ENCODE measurements at places on chromosomes 4 and X.

- DNase-seq: no peak
These were observed 82.3 kb upstream of the OGT start for GRCh38 chrX:71450433-71451106.

- no peak for DNase-seq
These were observed 19.1 kb upstream of the DDX3X start for GRCh38 chrX:41314881-41315280.

- no peak for DNase-seq
These were observed 9.5 kb upstream of the SMS start for GRCh38 chrX:21930986-21931385.

- no peak for DNase-seq
These were observed 42.9 kb downstream of the ABCG2 start for GRCh38 chr4:88115587-88115986.

DNA sequence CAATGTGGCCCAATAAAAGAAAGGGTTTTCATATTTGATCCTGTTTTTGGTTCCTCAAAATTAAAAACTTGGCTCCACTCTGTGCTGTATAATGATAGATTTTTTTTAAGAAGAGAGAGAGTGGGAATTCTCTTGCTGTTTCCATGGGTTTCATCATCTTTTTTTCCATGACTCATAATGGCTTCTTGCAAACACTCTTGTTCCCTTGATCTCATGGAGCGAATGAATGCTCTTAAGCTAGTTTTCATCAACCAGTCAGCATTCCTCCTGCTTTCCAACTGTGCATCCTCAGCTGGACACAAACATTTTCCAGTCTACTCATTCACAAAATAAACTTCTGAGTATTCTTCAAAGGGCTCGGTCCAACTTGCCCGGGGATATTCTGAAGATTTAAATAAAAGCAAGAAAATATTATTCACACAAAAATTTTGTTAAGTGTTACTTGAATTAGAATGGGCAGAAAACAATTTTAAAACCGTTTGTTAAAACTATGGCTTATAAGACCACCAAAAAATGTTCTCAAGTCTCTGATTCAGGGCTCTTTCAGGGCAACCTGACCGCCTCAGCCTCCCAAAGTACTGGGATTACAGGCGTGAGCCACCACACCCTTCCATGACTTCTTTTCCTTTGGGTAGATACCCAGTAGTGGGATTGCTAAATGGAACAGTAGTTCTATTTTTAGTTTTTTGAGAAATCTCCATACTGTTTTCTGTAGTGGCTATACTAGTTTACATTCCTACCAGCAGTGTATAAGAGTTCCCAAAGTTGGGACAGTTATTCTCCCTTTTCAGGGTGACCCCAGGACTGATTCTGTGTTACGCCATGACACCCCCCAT is 64.7 kb downstream of the TMEM156 start:
- no peak for DNase-seq

DNA sequence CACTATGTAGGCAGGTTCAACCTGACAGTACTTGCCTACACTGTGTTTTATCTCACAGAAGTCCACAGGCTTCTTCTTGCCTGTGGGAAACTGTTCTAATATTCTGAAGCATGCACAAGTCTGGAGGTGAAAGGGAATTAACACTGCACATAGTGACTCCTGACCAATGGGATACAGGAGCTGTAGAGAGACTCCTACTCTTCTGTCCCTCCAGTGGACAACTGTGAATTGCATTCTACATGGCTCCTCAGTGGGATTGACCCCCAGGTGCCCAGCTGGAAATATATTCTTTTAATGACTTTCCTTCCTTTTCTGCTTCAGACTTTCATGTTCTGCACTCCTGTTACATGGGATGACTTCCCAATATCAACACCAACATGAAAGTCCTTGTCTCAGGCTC is 8.2 kb upstream of the YIPF6 start:
- DNase-seq: peak; percentile 19

- no peak for DNase-seq
These were observed 9.3 kb downstream of the AADAT start for GRCh38 chr4:170080496-170080895.

- no peak for DNase-seq
These were observed 16.6 kb upstream of the UBA1 start for GRCh38 chrX:47177079-47177478.

DNA sequence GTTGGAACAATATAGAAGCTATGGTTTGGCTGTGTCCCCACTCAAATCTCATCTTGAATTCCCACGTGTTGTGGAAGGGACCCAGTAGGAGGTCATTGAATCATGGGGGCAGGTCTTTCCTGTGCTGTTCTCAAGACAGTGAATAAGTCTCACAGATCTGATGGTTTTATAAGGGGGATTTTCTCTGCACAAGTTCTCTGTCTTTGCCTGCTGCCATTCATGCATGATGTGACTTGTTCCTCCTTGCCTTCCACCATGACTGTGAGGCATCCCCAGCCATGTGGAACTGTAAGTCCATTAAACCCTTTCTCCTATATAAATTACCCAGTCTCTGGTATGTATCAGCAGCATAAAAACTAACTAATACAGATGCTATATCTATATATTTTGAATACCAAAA is 135.2 kb upstream of the EDNRA start:
- DNase-seq: no peak

DNA sequence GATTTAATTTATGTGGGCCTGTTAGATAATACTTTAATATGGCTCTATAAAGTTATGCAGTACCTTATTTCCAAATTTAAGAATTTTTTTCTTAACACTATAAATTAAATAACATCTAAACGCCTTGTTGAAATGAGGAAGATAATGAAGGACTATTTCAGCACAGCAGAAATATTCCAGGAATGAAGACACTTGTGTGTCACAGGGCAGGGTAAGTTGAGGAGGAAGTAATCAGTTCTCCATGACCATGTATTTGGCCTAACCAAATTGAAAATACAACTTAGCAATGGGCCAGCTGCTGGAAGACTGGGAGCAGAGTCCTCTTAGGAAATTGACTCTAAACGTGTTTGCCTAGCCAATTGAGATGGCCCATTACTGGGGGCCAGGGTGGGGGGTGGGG is 16.9 kb downstream of the CXCL3 start:
- no peak for DNase-seq

DNA sequence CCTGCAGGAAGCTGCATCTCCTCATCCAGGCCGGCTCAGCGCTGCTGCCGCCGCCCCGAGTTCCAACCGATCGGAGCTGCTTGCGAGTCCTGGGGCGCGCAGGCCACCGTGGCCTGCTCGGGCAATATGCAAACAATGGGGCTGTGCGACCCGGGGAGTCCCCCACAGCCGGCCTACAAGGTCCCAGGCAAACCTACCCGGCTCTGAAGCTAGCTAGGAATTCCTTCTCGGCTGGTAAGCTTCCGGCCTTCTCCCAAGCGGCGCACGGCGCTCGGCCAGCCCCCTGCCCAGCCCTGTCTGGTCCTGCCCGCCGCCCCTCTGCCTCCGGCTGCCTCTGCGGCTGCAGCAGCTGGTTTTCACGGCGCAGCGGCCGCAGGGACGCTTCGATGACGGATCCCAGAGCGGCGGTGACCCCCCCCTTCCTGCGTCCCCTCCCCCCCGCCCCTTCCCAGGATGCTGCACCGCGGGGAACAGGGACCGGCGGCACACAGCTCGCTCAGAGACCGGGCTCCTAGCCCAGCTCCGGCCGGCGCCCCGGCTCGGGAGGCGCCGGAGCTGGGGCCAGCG is 59.4 kb downstream of the TSC22D3 start:
- DNase-seq: peak; percentile 33

DNA sequence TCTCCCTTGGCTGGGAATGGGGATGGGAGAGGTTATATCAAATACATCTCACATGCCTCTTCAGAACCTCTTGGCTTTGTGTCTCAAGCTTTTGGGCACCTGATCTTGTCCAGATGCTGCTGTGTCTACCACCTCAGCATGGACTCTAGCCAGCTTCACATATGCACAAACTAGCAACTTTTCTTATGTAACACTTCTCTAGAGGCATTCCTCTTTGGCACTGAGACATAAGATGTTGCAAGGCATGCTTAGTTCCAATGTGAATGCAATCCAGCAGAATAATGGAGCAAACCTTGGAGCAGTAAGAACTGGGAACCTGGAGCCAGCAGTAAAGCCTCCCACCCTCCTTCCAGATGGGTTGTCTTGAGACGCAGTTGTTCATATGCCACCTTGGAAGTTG is 113.4 kb upstream of the TMEM47 start:
- no peak for DNase-seq

GRCh38 chr4:56806666-56807065 is 14.8 kb downstream of the SPINK2 start:
- DNase-seq: no peak

DNA sequence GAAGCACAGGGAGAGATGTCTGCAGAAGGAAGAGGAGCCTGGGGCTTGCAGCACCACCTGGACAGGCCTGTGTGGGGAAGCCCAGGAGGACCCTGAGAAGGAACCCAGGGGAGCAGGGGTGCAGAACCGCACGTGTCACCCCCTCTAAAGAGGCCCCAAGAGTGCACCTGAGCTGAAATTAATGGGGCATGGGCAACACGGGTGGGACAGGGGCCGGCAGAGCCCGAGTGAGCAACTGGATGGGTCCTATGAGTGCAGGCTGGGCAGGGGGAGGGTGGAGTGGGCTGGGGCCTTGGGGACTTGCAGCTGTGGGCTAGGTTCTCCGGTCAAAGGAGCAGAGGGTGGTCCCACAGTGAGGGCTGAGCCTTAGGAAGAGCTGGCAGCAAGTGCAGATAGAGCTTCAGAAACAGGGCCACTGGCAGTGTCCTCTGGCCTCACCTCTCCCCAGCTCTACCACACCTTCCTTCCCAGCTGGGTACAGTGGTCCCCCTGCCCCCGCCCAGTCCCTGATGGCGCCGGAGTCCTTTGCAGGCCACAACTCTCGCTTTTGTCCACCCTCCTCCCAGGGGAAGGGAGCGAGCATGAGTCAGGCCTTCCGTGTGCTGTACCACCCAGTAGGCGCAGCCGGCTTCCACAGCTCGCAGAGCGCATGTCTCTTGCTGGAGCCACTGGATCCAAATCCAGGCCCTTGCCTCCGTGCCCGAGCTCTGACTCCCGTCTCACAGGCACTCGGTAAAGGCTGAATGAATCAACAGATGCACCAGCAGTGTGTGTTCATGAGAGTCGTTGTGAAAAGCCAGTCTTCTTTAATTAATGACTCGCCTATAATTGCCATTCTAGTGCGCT is 131.6 kb downstream of the HMX1 start:
- no peak for DNase-seq

GRCh38 chr4:7160439-7160838 is 31.9 kb upstream of the SORCS2 start:
- no peak for DNase-seq

DNA sequence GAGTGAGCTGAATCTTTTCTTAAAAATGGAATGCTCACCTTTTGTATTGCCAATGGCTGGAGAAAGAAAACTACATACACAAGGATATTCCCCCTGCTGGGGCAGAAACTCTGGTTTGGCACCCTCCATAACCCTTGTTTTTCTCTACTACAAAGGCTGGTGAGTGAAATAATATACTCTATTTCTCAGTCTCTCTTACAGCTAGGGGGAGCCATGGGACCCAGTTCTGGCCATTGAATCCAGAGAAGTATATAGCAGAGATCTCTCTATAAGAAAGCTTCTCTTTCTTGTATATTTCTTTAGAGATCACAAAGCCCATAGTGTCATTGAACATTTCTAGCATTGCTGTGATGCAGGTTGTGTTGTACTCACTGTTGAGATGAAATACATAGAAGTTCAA is 49.8 kb downstream of the SMPX start:
- no peak for DNase-seq

DNA sequence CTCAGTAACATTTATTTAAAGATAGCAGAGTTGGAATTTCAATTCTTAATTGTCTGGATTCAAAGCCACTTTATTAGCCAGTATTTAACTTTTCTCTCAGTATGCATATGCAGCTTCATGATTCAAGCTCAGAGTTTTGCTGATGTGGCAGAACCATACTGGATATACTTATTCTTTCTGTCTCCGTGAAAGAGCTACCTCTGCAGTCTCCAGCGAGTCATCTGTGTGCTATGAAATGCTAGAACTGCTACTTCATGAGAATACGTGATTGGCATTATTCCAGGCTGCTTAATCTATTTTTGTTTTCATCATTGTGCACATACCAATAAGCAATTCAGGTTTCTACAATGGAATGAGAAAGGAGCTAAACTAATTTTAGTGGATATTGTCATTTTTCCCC is 743.7 kb downstream of the C4orf33 start:
- DNase-seq: no peak

DNA sequence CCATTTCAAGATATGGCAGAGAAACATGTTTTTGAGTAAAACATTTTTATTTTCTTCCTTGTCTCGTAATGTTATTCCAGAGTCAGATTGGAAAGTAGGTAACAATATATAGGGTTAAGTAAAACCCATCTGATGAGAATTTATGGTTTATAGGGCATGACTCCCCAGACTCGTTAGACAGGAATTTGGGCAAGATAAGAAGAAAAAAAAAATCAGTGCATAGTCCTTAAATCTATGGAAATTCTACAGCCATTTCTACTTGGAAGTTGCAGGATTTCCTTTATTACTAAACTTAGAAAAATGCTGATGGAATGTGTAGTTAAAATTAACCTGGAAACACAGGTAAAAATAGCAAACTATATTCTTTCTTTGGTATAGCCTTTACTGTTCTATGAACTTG is 366.1 kb upstream of the MAGEB16 start:
- DNase-seq: no peak

DNA sequence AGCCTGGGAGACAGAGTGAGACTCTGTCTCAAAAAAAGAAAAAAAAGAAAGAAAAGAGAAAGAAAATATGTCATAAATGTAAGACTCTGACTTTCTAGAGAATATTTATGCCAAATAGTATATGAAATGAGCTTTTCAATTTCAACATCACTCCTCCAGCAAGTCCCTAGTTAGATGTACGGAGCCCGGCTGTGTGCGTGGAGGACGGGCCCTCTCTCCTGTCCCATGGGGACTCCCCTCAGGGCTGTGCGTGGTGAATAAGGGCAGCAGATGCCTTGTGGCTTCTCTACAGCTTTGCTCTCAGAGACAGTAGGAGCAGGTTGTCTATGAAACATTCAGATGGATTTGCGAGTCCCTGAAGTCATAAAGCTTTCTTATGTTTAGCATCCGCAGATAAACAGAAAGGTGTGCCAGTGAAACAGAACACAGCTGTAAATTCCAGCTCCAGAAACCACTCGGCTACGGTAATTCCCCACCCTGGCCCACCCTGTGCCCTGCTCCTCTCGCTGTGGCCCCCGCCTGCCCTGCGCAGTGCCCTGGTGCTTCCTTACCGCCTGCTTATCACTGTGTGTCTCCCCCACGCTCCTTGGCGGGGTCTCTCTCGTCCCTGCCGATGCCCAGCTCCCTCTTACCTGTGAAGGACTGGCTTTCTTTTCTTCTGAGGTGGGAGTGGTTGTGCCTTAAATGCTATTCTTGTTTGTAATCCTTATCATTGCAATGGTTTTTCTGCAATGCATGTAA is 13.9 kb upstream of the HGFAC start:
- DNase-seq: no peak

- DNase-seq: no peak
These were observed 246.4 kb downstream of the ZNF674 start for GRCh38 chrX:46298821-46299220.

DNA sequence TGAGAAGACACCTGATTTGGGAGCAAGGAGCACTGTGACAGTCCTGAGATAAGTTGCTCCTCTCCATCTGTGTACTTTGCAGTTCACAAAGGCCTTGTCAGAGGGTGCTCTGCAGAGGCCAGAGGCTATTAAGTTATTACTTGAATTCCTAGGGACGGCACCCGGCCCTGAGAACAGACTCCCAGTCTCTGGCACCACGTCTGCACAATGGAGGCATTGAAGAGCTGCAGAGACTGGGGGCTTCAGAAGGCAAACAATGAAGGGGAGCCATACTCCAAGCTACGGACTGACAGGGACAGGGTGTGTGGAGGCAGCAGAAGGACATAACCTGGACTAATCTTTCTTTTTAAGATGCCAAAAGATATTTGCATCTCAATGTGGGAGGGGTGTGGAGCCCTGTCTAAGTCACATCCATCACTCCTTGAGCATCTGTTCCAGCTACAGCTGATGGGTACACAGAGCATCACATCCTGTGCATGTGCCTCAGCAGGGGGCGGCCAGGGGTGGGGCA is 11.5 kb downstream of the RASGEF1B start:
- no peak for DNase-seq

Data from endothelial cell (in vitro differentiated cells).